Vagina (tissue), 2 donors: ENCODE measurements at places on chromosomes 2 and 18. TPM values are rescaled to one million over a fixed set of nuclear protein-coding genes. Genes with fewer than 3 reads are reported as not detected.

EPB41L3 gene
- 53.0 TPM for total RNA-seq

DNA sequence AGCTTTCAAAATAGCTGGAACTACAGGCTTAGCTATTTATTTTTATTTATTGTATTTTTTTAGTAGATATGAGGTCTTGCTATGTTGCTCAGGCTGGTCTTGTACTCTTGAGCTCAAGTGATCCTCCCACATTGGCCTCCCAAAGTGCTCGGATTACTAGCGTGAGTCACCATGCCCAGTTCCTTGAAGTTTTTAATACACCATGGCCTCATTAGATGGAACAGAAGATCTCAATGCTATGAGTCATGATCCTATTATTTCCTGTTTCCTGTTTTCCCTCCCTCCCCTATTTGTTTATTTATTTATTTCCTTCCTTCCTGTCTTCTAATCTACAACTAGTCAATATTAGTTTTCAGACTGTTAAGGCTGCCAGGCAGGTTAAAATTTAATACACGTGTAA lies 309.0 kb downstream of the CMPK2 start:
- DNase-seq = no peak

CRYBA2 gene
- total RNA-seq = not detected

GRCh38 chr2:85601771-85602475 lies 575 bp downstream of the TMEM150A start:
- no peak for DNase-seq

ZBTB7C gene
- 40.5 TPM for total RNA-seq

GRCh38 chr2:240400371-240401161 lies 34.9 kb upstream of the GPC1 start:
- DNase-seq = no peak

DNA sequence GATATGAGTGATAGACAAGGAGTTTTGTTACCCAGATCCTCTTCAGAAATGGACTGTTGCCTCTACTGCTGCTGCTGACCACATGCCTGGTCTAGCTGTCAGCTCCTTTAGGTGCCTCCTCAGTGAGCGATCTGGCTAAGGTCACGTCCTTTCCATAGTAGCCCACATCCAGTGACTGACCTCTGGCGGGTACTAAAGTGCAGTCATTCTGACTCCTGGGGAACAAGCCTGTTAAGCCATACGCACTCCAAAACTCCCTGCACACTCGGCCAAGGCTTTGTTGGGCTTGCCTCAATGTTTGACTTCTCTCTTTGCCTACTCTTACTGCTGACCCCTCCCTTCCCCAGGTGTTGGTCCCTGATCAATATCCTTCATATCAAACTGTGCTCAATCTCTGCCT lies 685.2 kb downstream of the IRS1 start:
- no peak for DNase-seq

ARMC9 gene
- total RNA-seq = 16.0 TPM
